ENCODE measurements at places on chromosomes 11 and 22. TPM values are rescaled to one million over a fixed set of nuclear protein-coding genes. Genes with fewer than 3 reads are reported as not detected.

The KCNJ1 gene
- not detected for total RNA-seq

The MMP20 gene
- not detected for total RNA-seq

The TSPAN32 gene
- 2.1 TPM for total RNA-seq

The B4GALNT4 gene
- total RNA-seq = 22.9 TPM

The HEPHL1 gene
- total RNA-seq = not detected

The GAB4 gene
- not detected for total RNA-seq

The CCDC15 gene
- 7.4 TPM for total RNA-seq

The CRYBB2 gene
- 0.82 TPM for total RNA-seq

The ME3 gene
- 18.2 TPM for total RNA-seq

The DEFB131B gene
- total RNA-seq = not detected

The TPH1 gene
- total RNA-seq = 0.21 TPM

The PGA3 gene
- total RNA-seq = not detected

The UVRAG gene
- total RNA-seq = 24.7 TPM

The MPPED2 gene
- 7.8 TPM for total RNA-seq

The PRRG4 gene
- 5.8 TPM for total RNA-seq

The MIOX gene
- not detected for total RNA-seq

The CCDC73 gene
- not detected for total RNA-seq

The KIRREL3 gene
- 0.92 TPM for total RNA-seq

The NELL1 gene
- total RNA-seq = 78.7 TPM

The KRTAP5-2 gene
- not detected for total RNA-seq

The RAD9A gene
- total RNA-seq = 13.3 TPM

The OR8J3 gene
- total RNA-seq = not detected

The SLC22A12 gene
- total RNA-seq = not detected

The SORL1 gene
- 20.8 TPM for total RNA-seq

The OR51B5 gene
- total RNA-seq = not detected

The SCGB1A1 gene
- total RNA-seq = not detected

The GRK3 gene
- total RNA-seq = 8.5 TPM

The CCDC116 gene
- not detected for total RNA-seq

The OAF gene
- 43.3 TPM for total RNA-seq

The TMPRSS6 gene
- not detected for total RNA-seq

The TEX12 gene
- total RNA-seq = 2.3 TPM

The CECR2 gene
- 10.4 TPM for total RNA-seq

The SCN3B gene
- 18.5 TPM for total RNA-seq

The LMO1 gene
- total RNA-seq = 0.41 TPM

The FAM111B gene
- 12.0 TPM for total RNA-seq

The RIBC2 gene
- 1.6 TPM for total RNA-seq

The TIMM10B gene
- total RNA-seq = 28.9 TPM

The A4GALT gene
- total RNA-seq = 24.1 TPM

The SAA1 gene
- 2.4 TPM for total RNA-seq

The RTN4R gene
- 7.1 TPM for total RNA-seq

The SRSF8 gene
- 19.6 TPM for total RNA-seq

The SIPA1 gene
- 23.5 TPM for total RNA-seq

The E2F8 gene
- total RNA-seq = 7.3 TPM

The PTPN5 gene
- 0.62 TPM for total RNA-seq

The DGCR6 gene
- total RNA-seq = 24.4 TPM

The MYOD1 gene
- total RNA-seq = 31.8 TPM

The MAPK8IP1 gene
- total RNA-seq = 12.7 TPM

The CABP4 gene
- 1.1 TPM for total RNA-seq

The USP2 gene
- total RNA-seq = 39.2 TPM

The NXPE4 gene
- total RNA-seq = not detected

The C11orf42 gene
- total RNA-seq = not detected

The MS4A6E gene
- not detected for total RNA-seq

The LMNTD2 gene
- total RNA-seq = 0.82 TPM
